Activated T-helper 1 cell treated with anti-CD3 and anti-CD28 coated beads, Interleukin-12 subunit alpha, Interleukin-12 subunit beta, Interleukin-2, Interleukin-4 antibody, amounts not matched to agents 30 ng/mL and 10 ng/mL and 1 ng/mL, durations not matched to agents 14 hours and 24 hours and 36 hours (primary cell): ENCODE measurements at places on chromosomes 16 and 17. TPM values are rescaled to one million over a fixed set of nuclear protein-coding genes. Genes with fewer than 3 reads are reported as not detected.

GRCh38 chr16:58217311-58217925 is 19.5 kb upstream of the CSNK2A2 start:
- DNase-seq: no peak

GRCh38 chr16:14013145-14013570 is 58.0 kb upstream of the MRTFB start:
- DNase-seq: no peak

DNA sequence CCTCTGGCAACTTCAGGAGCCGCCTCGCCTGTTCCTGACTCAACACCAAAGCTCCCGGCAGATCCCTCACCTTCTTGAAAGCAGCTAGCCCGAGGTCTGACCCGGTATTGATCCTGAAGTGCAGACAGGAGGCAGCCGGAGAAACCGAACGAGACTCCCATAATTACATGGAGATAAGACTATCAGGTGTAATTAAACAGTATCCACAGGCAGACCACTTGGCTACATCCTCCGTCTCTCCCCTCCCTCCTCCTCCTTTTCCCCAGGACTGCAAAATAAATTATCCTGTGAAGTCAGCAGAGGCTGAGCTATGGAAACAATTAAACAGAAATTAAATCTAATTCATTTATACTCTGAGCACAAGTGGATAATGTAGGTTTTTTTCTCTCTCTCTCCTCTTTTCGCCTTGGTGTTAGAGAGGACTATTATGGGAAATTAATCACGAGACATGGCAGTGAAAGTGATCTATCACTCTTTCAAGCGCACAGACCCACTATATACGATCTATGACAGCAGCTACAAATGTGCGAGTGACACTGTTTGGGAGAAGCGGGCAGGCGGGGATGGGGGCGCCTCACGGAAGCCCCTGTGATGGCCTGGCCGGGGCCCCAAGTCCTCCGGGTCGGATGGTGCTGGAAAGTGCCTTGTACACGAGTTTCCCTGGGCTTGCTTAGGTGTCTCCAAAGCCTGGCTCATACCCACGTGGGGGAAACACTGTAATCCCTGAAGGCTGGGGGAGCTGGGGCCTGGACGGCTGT is 92.8 kb downstream of the RBFOX3 start:
- DNase-seq: no peak

GRCh38 chr16:63467513-63467912 is 1431.3 kb upstream of the CDH8 start:
- no peak for DNase-seq

DNA sequence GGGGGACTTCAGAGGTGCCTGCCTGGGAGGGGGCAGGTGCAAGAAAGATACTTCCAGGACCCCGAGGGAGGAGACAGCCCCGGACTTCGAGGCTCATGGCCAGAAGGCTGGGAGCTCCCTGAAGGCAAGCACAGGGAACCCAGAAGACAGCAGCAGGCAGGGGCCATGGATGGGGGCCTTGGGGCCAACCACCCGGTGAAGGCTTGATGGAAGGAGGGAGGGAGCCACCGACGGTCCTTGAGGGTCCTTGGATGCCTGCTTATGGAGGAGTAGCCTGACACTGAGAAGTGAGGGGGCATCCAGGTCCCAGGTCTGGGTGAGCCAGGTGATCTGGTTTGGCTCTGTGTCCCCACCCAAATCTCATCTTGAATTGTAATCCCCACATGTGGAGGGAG is 89.7 kb downstream of the SEC14L1 start:
- DNase-seq: no peak

GRCh38 chr17:78049609-78050008 is 78.9 kb downstream of the TMC6 start:
- no peak for DNase-seq

- DNase-seq: no peak
Observed at GRCh38 chr16:22284637-22285036, 12.6 kb upstream of the POLR3E start.

DNA sequence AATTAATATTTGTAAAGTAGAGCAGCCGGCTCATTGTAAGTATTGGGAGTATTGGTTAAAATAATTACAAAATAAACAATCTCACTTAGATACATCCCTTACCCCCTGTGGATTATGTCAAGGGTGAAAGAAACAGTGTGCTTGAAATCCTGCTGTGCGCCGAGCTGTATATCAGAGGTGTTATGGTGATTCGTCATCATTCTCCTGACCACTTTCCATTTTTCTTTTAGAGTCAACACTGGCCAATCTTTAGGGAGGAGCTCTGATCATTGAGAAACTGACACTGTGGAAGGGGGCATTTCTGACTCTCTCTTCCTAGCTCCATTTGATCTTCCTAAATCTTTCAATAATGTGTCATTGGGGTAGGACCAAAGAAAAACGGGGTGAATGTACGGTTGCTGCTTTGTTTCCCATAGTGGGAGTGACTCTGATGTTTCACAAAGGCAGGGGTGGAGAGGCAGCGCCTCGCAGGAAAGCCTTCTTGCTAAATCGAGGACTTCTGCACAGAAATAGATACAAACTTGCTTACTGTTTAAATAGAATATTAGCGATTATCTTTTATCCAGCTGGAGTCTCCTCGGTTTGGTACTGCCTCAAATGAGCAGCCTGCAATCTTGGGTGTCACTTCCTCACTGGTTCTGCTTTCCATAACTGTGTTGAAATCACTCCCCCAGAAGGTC is 123.4 kb downstream of the PRKCB start:
- DNase-seq: no peak

- no peak for DNase-seq
Observed at GRCh38 chr17:915538-916201, 63.9 kb downstream of the NXN start.

- no peak for DNase-seq
Observed at GRCh38 chr16:2176047-2176446, 20.4 kb downstream of the CASKIN1 start.

DNA sequence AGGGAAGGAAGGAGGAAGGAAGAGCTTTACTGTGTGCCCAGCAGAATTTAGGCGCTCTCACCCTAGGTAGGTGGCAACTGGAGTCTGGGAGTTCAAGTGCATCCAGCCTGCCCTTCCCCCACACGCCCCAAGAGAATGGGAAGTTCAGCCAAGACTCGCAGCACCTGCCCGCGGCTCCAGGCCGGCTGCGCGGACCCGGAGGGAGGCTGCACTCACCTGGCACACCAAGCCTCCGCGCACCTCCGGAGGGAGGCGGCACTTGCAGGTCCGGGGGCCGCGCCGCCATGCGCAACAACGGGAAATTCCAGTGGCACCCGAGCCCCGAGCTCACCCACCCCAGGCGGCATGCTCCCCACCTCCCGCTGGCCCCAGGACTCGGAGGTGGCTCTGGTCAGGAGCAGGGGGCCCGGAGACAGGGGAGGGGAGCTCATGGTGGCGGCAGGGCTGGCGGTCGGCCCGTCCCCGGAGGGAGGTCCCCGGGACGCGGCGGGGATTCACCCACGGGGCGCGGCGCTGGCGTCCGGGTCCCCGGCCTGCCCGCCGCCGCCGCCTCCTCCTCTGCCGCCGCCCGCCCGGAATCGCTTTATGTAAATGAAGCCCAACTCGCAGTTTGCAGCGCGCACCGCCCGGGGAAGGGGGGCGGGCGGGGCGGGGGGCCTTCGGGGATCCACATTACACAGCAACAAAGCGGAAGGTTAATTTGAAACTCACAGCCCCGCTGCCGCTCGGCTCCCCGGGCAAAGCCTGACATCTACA is at the start of gene ZFHX3:
TSS of gene ZFHX3 (minus strand) at position 593 of the 756 bp plus-strand sequence. CDS start 87,983 bp downstream, outside the sequence.
- DNase-seq: peak; percentile 12

- DNase-seq: no peak
Observed at GRCh38 chr16:1034230-1035065, 38.1 kb upstream of the SSTR5 start.

- DNase-seq: no peak
Observed at GRCh38 chr17:79073706-79074088, 927 bp upstream of the ENGASE start.

- DNase-seq: no peak
Observed at GRCh38 chr17:68379692-68380677, 77.3 kb downstream of the WIPI1 start.

GRCh38 chr17:8997994-8998628 is 23.2 kb upstream of the NTN1 start:
- peak; percentile 67 for DNase-seq

DNA sequence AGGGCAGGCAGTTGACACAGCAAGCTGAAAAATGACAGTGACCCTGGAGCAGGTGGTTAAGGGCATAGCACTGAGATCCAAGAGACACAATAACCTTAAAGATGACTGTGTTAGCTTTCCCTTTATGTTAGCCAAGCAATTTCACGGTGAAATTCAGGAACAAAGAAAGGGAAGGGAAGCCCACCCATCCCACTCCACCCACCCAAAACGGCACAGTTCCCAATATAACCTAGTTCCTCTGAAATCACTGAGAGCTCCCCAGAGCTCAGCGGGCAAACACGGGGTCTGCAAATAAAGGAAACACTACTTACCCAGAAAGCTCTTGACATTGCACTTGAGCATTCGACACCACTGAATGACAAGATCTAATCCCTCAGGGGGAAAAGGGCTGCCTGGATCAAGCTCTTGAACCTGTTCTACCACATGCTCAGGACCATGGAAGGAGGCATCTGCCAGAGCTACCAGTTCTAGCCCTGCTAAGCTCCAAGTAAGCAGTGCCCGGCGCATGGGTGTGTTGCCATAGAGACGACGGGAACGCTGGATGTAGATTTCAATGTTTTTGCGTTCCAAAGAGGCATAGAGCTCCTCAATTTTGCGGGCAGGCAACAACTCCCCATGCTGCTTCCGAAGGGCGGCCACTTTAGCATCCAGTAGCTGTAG is 10.6 kb downstream of the BLTP2 start:
- DNase-seq: no peak

DNA sequence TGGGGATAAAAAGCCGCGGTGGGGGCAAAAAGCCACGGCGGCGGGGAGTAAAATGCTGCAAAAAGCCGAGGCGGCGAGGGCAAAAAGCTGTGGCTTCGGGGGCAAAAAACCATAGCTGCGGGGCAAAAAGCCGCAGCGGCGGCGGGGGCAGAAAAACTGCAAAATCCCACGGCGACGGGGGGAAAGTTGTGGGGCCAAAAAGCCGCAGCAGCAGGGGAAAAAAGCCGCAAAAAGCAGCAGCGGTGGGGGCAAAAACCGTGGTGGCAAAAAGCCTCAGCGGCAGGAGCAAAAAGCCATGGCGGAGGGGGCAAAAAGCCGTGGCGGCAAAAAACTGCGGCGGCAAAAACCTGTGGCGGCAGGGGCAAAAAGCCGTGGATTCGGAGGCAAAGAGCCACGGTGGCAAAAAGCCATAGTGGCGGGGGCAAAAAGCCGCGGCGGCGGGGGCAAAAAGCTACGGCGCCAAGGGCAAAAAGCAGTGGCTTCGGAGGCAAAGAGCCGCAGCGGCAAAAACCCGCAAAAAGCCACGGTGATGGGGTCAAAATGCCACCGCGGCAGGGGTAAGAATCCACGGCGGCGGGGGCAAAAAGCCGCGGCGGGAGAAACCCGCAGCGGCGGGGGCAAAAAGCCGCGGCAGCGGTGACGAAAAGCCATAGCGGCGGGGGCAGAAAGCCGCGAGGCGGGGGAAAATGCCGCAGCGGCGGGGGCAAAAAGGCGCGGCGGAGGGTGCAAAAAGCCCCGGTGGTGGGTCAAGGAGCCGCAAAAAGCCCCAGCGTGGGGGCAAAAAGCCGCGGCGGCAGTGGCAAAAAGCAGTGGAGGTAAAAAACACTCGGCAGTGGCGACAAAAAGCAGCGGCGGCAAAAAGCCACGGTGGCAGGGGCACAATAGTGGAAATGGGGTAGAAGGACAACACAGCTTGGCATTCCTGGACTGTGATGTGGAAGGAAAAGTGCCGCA is 192.8 kb downstream of the SHCBP1 start:
- no peak for DNase-seq

Gene TAT
- total RNA-seq: not detected in 2 replicates

Gene CRHR1
- not detected in 2 replicates for total RNA-seq

Gene CA4
- total RNA-seq: not detected in 2 replicates

Gene PPP4C
- total RNA-seq: 133 and 147 TPM in 2 replicates
